Stimulated activated CD8-positive, alpha-beta memory T cell treated with anti-CD3 and anti-CD28 coated beads, Interleukin-4, amount 100 ng/mL, for 1 hour (primary cell): ENCODE measurements at places on chromosomes 2 and 18.

GRCh38 chr18:31061945-31062344, 19.4 kb upstream of the DSC3 start:
- no peak for DNase-seq

GRCh38 chr2:118642501-118642900, 204.9 kb downstream of the EN1 start:
- DNase-seq: no peak

DNA sequence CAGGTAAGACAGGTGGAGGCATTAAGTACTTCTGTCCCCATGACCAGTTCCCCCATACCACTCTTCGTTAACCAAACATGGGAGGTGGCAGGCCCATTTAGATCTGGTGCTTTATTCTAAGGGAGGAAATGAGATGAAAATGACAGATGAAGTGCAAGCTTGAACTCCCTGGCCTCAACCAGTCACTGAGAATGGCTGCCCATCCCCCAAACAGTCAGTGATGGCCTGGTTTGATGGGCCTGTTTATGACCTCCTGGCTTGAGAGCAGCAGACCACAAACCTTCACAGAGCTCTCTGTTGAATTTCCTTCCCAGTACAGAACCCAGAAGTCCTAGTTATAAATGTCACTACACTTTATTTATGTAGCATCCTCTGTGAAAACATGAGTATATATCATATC, 31.1 kb downstream of the EPAS1 start:
- DNase-seq: no peak

DNA sequence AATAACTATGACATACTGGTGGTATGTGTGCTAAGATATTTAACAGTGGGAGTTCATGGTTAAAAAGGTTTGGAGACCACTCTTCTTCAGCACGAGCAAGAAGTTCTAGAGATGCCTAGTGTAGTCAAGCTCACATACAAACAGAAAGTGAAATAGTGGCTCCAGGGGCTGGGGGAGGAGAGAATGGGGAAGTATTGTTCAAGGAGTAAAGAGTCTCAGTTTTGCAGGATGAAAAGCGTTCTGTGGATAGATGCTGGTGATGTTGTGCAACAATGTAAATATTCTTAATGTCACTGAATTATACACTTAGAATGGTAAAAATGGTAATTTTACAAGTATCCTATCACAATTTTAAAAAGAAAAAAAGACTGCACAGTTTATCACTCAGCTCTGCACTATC, 29.0 kb upstream of the EPAS1 start:
- no peak for DNase-seq

DNA sequence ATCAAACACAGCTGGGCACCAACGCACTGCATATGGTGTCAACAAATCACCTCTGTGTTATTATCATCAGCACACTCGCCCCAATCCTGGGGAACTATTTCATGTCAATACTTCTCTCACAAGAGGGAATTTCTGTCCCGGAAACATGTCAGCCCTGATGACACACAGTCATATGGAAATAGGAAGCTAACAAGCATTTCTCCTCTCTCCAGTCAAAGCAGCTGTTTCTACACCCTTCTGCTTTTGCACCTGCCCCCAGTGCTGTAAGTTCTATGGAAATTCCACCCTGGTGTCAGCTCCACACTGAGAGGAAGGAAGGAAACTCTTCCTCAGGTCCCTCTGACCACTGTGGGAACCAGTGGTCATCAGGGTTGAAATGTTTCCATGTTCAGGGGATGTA, 447.6 kb upstream of the ID2 start:
- DNase-seq: no peak

DNA sequence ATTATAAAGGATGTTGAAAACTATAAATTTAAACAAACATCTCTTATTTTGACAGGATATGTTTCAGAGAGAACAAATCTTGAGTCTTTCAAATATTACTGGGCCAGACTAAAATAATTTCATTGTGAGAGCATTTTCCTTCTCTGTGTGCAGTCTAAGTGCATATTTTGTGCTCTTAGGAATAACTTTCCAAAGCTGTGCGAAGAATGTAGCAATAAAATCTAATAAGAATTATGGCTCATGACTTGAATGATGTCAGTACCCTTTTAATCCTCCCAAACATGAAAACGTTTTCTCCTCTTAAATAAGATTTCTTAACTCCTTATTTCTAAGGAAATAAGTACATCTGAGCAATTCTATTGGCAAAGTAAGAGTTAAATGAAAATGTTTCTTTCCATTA, 76.2 kb upstream of the EFEMP1 start:
- DNase-seq: no peak

- DNase-seq: no peak
Measured at GRCh38 chr2:226643030-226643945, 156.3 kb downstream of the IRS1 start.

DNA sequence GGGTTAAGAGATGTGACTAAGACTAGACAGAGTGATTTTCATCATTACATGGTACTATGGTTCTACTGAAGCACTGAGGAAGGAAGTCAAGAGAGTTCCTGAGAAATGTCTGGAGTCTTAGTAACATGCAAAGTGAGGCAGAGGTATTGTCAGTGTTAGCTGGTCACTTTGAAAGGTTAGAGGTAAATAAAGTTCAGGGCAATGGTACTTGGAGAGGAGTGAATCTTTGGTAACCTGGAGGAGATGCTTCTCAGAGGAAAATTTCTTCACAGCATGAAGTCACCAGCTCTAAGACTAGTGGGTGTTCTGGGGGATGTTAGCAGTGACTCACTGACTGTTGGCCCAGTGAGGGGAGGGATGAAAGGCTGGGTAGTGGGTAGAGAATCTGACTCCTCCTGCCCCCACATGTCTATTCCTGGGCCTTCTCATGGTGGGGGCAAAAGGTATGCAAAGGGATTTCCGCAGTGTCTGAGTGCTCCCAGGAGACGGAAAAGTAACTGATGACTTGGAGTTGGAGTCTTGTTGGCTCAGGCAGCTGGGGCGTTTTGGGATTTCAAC, 23.3 kb upstream of the IL1RN start:
- DNase-seq: no peak

DNA sequence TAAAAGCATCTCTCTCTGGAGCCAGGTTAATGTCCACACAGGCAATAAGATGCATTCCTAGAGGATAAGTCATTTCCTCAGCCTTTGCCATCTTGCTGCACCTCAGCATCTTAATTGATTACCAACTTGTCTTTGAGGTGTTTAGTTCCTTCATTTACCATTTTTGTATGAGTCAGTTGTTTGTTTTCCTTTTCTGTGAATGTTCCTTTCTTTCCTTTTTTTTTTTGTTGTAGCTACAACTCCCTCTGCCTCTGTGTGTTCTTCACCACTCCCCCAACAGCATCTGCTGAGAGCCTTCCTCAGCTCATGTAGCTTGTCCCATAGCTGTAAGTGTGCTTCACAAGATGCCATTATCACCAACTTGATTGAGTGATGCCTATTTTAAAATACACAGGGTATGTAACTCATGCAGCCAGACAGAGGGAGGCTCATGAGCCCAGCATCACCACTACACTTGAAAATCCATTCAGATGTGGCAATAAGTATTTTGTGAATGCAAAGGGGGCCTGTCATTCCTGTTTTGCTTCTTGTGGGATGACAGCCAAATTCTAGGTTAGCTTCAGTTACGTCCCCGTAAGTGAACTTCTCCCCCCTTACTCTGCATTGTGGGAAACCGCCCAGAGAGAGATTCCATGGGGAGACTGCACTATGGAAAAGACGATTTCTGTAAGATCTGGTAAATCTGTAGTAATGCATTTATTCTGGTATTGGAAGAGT, 315.9 kb upstream of the ZEB2 start:
- no peak for DNase-seq

GRCh38 chr18:7116001-7116730, 1.4 kb downstream of the LAMA1 start:
- no peak for DNase-seq

DNA sequence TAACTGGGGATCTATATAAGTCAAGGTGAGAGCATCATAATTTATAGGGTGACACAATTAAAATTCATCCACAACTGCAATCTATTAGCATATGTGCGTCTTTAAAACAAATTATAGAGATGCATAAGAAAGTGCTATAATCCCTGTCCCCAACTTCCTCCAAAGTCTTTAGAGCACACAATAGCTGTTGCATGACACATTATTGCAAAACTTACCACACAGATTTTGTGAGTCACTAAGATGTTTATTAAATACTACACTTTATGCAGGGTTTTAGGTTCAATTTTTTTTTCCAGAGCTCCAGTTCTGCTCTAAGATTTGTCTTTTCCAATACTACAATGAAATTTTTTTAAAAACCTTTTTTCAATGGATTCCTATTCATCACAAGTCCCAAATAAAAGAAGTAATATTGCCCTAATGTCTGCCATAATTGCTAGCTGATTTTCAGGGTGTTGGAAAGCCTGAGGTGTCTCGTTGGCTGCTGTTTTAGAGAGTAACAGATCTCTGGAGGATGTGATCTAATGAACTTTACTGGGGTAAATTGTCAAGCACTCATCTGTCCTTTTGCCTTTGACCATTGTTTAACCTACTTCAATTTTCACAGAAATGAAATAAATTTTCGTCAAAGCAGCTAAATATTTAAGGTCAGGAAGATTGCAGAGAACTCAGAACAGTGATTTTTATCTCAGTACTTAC, 250.5 kb upstream of the NETO1 start:
- no peak for DNase-seq

GRCh38 chr2:30675758-30676157, 131.5 kb downstream of the CAPN13 start:
- no peak for DNase-seq

DNA sequence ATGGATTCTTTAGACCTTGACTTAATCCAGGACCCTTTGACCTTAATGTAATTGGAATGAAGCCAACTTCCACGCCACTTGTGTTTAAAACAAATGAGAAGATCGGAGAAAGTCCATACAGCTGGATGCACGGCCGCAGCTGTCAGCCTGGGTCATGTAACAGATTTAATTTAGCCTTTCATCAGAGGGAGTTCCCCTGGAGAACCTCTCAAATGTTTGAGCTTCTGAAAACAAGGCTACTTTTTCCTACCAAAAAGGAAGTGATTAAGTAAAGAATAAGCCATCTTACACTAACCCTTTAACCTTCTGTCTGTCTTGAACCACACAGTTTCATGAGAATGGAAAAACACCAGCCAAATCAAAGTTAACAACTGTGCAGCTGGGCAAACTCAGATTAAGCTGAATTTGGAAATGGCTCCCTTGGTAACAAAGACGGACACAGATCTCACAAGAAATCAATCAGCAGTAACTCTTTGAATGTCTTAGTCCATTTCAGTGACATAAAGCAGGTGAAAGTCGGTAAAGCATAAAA, 103.6 kb downstream of the DOCK10 start:
- no peak for DNase-seq
